ENCODE measurements at places on chromosomes 6 and 20.

GRCh38 chr6:169387809-169388383 lies 134.2 kb upstream of the THBS2 start:
- DNase-seq: no peak

DNA sequence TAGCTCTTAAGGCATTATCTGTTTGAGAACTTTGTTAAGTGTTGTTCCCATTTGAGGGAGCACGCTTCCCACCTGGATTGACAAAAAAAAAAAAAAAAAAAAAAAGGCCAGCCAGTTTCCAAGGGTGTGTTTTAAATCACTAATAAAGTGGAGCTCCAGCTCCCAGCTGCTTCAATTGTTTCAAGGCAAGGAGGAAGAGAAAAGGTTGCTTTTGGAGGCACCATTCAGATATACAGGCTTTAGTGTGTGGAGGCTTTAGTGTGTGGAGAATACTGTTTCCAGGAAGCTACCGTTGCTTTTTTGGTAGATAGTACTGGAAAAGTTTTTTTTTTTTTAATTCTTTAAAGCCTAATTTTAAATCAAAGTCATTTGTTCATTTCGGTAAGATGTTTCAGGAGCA lies 17.3 kb downstream of the BMP2 start:
- DNase-seq: no peak

GRCh38 chr6:138000941-138001340 lies 106.3 kb downstream of the PERP start:
- peak; percentile 56 for DNase-seq

DNA sequence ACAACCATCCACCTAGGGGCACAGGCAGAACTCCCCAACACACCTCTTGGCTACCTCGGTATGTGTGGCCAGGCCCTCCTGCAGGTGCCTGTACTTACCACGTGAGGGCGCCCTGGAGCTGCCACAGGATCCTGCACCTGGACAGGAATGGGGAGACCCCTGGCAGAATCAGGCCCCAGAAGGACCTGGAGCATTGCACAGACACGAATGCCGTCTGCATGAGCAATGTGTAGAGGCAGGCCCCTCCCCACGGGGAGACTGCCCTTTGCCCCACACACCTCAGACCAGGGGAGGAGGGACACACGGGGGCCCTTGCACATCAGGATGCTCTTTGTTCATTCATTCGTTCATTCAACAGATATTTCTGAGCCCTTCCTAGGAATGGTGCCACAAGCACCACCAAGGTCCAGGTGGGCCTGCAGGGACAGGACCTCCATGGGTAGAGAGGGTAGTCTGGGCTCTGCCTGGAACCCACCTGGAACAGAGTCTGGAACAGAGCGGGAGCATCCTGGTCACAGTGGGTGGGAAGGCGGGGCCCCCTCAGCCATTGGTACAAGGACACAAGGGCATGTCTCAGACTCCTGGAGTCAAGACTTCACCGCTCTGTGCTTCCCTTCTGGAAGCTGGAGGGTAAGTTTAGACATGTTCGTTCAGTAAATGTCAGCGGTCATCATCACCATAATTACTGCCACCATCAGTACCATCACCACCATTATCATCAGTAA lies 32.3 kb downstream of the YTHDF1 start:
- DNase-seq: no peak

DNA sequence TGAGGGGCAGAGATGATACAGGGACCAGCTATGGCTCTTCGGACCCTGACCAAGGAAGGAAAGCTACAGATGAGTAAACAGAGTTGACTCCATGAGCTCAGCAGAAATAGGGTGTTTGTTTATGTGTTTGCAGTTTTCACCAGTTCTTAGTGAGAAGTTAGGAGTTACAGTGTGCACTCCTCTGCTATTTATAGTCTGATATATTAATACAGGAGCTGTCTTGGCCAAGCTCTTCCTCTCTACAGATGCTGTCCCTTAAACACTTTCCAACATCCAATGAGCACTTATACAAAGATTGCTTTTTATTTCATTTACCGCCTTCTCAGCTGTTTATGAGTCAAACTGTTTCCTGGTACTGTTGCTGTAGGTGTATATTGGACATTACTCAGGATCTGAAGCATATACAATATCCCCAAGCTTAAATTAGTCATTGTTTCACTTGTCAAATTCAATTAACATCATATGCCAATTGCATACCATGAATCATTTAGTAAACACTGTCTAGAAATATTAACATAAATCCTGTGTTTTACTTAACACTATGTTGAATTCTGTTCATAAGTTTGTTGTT lies 618.0 kb downstream of the PRKN start:
- DNase-seq: no peak

GRCh38 chr20:45235995-45236394 lies 14.8 kb downstream of the SEMG2 start:
- no peak for DNase-seq

DNA sequence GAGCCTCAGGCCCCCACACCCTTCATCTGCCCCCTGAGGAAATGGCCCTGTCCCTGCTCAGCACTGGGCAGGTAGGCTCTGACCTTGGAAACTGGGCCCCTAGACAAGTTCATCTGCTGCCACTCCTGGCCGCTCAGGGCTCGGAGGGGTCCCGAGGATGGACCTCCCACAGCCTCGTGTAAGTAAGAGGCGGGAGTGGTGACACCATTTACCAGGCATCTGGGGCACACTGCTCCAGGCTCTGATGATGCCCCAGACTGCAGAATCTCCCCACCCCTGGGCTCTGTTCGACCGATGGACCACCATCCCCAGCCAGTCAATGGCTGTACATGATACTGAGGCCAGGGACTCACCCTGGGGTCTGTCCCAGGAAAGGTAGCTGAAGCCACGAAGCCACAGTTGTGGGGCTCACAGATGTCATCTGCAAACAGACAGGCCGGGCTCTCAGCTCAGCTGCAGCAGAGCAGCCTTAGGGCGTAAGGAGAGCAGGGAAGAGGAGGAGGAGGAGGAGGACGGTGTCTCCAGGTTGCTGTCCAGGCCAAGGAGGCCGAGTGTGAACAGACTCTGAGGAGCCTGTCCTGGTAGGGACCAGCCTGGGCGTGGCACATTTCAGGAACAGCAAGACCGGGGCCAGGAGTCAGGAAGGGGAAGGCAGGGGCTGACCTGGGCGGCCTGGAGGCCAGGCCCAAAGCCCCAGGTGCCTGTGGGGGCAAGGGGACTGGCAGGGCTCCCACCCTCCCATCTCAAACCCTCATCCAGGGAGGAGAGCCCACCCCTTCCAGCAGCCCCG lies 300.4 kb downstream of the TAF4 start:
- DNase-seq: no peak

DNA sequence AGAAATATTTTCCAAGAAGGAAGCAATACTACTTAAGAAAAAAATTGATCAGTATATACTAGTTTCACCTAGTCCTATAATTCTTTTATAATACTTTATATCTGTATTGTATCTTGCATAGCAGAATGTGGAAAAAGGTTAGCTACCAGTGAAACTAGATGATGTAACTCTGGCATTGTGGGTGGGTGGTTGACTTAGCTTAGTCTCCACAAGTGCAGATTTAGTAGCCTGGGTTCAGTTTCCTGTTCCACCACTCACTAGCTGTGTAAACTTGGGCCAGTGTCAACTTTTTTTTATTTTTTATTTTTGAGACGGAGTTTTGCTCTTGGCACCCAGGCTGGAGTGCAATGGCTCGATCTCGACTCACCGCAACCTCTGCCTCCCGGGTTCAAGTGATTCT lies 2.0 kb downstream of the MUC21 start:
- no peak for DNase-seq

DNA sequence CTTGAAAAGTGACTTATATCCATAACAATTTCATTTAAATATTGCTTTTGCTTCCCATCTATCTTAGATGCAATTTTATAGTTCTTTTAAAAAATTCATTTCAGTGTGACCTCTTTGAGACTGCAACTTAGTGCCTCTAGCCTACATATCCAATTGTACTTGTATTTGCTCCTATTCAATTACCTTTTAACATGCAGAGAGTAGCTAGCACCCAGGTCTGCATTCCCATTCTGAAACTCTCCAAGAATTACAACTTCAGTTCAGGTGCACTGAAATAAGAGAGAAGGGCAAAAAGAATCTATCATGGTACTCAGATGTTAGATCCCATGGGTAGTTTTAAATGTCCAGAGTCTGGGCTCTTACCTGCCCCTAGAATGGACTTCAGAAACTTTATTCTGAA lies 765.4 kb upstream of the SLC35B3 start:
- no peak for DNase-seq

DNA sequence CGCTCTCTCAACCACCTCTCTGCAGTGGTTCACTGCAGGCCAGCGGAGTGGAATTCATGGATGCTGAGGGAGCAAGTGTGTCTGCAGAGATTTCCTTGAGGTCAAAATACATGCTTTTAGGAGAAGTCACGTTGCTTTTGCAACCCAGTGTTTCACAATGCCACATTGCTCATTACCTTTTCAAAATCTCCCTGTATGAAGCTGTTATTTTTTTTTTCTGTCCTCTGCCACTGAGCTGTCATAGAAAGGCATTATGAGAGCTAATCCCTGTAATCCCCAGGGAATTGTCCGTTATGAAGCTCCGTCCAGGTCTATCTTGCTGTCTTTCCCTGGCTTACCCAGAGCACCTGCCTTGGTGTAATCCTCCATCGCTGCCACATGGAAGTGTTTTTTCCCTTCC lies 60.5 kb upstream of the SLC22A23 start:
- no peak for DNase-seq

DNA sequence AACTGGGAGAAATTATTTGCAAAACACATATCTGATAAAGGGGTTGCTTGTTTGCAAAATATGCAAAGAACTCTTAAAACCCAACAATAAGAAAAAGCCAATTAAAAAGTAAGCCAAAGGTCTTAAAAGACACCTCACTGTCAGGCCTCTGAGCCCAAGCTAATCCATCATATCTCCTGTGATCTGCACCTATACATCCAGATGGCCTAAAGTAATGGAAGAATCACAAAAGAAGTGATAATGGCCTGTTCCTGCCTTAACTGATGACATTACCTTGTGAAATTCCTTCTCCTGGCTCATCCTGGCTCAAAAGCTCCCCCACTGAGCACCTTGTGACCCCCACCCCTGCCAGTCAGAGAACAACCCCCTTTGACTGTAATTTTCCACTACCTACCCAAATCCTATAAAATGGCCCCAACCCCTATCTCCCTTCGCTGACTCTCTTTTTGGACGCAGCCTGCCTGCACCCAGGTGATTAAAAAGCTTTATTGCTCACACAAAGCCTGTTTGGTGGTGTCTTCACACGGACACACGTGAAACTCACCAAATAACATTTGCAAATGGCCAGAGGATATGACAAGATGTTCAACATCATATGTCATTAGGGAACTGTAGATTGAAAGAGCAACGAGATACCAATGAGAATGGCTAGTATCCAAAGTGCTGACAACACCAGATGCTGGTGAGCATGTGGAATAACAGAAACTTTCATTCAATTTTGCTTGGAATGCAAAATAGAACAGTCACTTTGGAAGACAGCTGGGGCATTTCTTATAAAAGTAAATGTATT lies 565.0 kb upstream of the ADGRB3 start:
- no peak for DNase-seq
